RKO (cell line): ENCODE measurements at places on chromosomes 4 and X.

- peak; percentile 61 for DNase-seq
Observed at GRCh38 chr4:185204238-185204910, 574 bp upstream of the CFAP97 start.

GRCh38 chrX:20037186-20037585 lies 46.3 kb upstream of the BCLAF3 start:
- DNase-seq, result no peak

GRCh38 chrX:102042372-102043325 lies 82.8 kb upstream of the TCEAL2 start:
- DNase-seq, result no peak

GRCh38 chr4:7112656-7113055 lies 44.8 kb upstream of the GRPEL1 start:
- no peak for DNase-seq

- DNase-seq, result no peak
Observed at GRCh38 chrX:154855256-154855655, 20.8 kb upstream of the SMIM9 start.

DNA sequence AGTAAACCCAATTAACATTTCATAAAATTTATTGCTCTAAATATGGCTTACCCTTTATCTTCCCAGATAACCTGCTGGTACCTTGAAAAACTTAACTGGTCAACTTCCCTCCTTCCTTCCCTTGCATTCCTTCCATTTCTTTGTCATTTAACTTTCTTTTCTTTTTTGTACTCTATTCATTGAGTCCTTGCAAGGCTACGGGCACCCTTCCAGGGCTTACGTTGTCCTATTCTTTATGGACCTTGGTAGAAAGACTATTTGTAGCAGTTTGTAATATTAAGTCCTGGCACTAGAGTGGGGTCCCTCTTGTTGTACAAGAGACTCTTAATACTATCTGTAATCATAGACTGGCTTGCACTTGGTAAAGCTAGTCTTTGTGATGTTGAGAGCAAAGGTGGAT lies 8.0 kb upstream of the GATB start:
- DNase-seq, result no peak

DNA sequence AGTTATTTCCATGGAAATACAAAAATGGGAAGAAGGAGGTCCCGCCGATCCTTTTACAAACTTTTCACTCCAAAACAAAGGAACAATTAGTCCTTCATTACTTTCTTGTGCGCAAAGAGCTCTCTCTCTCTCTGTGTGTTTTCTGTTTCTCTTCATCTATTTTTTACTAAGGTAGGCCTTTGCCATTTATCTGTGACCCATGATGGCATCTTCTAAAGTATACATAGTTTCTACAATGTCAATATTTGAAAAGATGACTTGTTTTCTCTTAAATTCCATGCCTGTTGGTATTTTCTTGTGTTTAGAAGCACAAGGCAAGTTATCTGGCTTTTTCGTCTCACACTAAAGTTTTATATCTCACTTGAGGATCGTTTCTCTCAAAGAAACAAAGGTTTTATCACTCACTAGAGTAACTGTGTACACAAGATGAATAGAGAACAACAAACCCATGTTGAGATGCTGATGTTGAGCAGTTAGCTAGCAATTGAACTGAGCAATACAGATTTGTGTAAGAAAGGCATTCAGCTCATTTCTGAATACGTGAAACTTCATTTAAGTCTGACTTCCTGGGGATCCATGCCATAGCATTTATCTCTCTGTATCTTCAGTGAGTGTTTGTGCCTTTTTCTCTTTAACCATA lies 250.3 kb downstream of the GBA3 start:
- DNase-seq, result no peak

DNA sequence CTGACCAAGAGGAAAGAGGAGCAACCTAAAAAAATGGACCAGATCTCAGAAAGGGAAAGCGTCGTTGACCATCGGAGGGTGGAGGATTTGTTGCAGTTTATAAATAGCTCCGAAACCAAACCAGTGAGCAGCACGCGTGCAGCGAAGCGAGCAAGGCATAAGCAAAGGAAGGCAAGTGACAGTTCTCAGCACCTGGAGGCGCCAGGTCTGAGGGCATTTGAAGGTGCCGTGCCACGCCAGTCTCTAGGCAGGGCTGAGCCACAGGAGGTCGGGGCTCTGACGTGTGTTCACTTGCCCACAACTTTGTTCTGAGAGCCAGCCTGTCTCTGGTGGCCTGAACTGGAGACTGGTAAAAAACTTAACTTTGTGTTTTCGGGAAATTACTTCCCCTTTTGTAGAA lies 59.7 kb downstream of the TNIP2 start:
- DNase-seq, result no peak

DNA sequence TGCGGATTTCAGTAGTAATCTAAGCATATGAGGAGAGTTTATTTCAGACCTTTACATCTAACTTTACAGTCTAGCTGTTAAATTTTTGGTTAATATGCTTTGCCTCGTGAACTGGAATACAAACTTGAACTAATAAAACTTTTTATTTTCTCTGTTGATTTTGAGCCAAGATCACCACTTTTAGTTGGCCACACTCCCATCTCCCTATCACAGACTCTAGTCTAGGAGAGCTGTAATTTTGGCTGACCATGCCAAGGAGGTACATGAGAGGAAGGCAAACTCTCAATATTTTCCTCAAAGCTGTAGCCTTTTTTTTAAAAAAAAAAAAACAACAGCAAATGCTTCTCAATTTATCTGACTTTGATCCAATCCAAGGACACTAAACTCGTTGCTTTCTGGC lies 597.5 kb upstream of the PCDH7 start:
- DNase-seq, result no peak

DNA sequence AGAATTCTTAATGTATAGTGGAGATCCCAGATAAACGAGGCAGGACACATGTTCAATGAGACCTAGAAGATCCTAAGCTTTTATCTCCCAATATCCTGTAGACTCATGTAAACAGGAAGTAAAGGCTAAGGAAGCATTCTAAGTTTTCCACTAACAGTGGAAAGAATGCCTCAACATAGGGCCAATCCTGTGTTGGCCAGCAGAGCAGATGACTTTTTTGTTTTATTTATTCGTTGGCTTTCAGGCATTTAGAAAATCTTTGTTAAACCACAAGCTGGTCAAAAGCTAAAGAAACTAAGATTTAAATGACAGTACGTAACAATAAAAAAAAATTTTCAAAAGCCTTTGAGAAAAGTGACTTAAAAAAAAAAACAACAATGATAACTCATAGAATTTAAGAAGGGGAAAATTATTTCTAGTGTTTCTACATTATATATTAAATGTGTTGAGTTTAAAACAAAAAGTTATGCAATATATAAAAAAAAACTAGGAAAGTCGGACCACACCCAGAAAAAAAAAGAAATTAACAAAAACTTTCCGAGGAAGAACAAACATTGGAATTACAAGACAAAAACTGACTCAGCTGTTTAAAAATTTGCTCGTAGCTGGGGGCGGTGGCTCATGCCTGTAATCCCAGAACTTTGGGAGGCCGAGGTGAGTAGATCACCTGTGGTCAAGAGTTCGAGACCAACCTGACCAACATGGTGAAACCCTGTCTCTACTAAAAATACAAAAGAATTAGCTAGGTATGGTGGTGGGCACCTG lies 759.3 kb downstream of the FSTL5 start:
- DNase-seq, result no peak

- DNase-seq, result no peak
Observed at GRCh38 chrX:130081421-130082045, 28.8 kb downstream of the ELF4 start.

DNA sequence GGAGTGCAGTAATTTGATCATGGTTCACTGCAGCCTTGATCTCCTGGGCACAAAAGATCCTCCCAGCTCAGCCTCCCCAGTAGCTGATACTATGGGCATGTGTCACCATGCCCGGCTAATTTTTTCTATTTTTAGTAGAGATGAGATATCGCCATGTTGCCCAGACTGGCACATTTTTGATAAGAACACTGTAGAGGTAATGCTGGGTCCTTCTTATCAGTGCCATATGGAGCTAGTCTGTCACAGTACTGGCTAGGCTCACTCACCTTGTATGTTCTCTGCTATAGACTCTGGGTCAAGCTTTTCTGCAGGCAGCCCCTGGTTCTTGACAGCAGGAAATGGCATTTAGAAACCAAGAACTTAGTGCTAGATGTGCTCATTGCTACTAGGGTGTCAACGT lies 53.9 kb downstream of the BCOR start:
- DNase-seq, result no peak

GRCh38 chrX:20740443-20740842 lies 473.7 kb upstream of the RPS6KA3 start:
- DNase-seq, result no peak

DNA sequence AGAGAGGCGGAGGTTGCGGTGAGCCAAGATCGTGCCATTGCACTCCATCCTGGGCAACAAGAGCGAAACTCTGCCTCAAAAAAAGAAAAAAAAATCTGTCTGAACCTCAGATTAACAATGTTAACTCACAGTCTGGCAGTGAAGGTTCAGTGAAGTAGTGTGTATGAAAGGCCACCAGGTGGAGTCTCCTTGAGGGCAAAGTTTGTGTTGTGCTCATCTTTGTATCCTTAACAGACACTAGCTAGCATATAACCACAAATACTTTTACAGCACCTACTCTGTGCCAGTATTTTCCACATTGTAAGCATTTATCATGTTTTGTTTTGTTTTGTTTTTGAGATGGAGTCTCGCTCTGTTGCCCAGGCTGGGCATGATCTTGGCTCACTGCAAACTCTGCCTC lies 46.0 kb upstream of the MGST2 start:
- peak; percentile 71 for DNase-seq

DNA sequence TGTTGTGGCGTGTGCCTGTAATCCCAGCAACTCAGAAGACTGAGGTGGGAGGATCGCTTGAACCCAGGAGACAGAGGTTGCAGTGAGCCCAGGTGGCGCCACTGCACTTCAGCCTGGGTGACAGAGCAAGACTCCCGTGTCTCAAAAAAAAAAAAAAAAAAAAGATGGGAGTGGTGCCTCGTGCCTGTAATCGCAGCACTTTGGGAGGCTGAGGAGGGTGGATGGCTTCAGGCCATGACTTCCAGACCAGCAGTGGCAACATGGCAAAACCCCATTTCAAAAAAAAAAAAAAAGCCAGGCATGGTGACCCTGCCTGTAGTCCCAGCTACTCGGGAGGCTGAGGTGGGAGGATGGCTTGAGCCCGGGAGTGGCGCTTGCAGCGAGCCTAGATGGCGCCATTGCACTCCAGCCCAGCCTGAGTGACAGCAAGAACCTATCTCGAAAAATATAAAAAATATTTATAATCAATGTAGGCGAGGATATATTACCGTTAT lies 27.0 kb downstream of the EIF2S3 start:
- DNase-seq, result peak; percentile 83

GRCh38 chrX:53004811-53005210 lies 43.8 kb upstream of the GPR173 start:
- no peak for DNase-seq

GRCh38 chr4:105451346-105451745 lies 22.5 kb downstream of the PPA2 start:
- no peak for DNase-seq

DNA sequence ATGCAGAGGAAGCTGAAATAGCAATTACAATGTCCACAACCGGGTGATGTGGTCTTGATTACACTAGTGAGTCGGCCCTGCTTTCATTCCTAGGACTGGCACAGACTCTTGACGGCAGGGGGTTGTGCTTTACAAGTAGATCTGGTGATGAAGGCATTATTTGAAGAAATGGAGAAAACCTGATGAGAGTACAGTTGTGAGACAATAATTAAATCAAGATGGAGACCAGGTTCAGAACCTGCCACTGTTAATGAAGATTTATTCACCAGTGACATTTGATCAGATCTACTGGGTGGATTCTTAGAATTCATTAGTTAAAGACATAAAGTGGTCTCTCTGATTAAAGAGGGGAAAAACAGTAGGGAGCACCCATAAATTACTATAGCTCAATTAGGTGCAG lies 747.2 kb downstream of the STPG2 start:
- no peak for DNase-seq

- no peak for DNase-seq
Observed at GRCh38 chrX:132837126-132837525, 121.3 kb downstream of the HS6ST2 start.

GRCh38 chr4:56212774-56213173 lies 174.5 kb downstream of the AASDH start:
- no peak for DNase-seq

DNA sequence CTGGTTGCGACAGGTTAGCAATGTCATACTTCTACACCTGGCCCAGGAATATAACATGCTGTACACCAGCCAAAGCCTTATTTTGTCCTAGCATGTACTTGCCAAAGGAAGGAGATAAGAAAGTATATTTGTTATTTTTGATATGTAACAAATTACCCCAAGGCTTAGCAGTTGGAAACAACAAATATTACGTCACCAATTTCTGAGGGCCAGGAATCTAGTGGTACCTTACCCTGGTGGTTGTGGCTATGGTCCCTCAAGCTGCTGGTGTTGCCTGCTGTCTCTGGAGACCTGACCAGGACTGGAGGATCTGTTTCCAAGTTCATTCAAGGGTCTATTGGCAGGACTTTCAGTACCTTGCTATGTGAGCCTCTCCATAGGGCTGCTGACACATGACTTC lies 135.5 kb upstream of the BANK1 start:
- DNase-seq, result no peak

GRCh38 chr4:184400891-184401290 lies 73.5 kb downstream of the IRF2 start:
- no peak for DNase-seq

DNA sequence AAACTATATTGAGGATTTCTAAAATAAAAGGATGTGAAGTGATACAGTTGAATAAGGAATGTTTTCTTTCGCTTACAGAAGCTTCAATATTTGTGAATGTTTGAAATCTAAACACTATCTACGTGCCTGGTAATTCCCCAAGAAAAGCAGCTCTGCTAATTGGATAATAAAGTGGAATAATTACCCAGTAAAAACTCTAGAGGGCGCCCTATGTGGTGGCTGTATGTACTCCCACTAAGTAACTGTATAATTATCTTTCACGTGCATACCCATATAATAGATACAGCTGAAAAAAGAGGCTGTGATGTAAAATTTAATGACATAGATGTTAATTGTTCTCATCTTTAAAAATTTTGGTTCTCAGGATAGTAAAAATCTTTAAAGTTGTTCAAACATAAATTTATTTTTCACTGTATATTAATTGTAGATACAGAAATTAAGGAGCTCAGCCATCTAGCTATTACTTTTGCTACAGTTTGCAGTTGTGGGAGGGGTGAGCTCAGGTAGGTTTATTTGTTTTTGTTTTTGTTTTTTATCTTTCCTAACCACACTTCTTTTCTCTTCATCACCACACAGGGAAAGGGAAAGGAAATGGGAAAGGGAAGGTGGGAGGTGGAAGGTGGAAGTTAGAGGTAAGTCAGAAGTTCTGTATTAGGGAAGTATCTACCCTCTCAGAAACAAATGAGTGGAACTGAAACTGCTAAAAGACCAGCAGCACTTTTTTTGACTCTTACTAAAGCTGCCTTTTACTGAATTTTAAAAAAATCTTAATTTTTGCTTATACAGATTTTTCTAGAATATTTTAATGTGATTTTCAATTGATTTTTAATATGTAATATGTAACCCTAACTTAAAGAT lies 151.7 kb upstream of the RPS6KA6 start:
- peak; percentile 44 for DNase-seq

DNA sequence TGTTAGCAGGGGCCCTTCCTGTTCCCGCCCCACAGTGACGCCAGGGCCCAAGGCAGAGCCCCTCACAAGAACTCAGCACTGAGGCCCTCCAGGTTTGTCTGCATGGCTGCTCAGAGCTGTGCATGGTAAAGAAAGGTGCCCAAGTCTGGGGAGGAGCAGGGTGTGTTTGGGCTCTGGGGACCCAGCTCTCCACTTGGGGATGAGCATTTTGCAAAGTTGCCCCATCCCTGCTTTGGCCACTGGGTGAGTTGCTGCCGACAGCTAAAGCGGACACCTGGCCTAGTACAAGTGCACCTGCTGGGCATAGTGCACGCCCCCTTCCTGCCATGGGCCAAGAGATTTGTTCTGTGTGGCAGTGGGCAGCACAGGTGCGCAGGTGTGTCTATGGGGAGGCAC lies 2.0 kb upstream of the MXD4 start:
- DNase-seq, result no peak
